KBM-7 (cell line): ENCODE measurements at places on chromosomes 2 and 18.
A peak's percentile ranks its signal among the peaks of the same experiment; 100 is the strongest.

GRCh38 chr2:240988571-240989271, 9.7 kb upstream of the SNED1 start:
- DNase-seq: no peak

DNA sequence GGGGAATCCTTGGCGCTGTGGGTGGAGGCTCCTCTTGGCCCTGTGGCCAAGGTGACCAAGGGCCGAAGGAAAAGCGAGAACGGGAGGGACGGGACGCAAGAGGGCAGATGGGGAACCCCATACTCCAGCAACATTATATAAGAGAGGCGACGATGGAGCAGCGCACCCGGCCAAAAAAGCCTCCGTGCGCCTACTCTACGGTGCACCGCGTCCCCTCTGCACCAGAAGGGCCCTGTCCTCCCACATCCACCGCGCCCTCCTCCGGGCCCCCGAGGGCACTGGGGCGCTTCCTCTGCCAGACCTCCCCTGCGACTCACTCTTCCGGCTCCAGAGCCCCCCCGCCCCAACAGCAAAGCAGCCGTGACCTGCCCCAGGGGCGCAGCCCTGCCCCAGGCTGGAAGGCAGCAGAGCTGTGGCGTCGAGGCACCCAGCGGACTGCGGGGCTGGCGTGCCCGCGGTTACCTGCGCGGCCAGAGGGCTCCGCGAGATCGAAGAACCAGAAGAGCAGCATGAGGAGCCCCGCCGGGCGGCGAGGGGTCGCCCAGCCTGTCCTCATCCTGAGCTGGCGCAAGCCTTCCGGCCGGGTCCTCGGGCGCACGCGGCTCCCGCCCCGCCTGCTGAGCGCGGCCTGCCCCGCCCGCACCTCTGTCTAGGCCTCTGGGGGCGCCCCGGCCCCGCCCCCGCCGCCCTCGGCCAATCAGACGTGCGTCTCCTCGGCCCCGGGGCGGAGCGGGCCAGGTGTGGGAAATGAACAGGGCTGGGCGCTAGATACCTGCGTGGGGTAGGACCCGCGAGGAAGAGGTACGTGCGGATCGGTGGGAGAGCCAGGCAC, 106.3 kb upstream of the CD302 start:
- DNase-seq: no peak

- no peak for DNase-seq
These were observed 137.9 kb downstream of the DOCK10 start for GRCh38 chr2:224904381-224904780.

- DNase-seq: no peak
These were observed 381.4 kb downstream of the CCDC85A start for GRCh38 chr2:56565143-56565542.

GRCh38 chr2:95052804-95053479, 27.4 kb downstream of the MAL start:
- no peak for DNase-seq

DNA sequence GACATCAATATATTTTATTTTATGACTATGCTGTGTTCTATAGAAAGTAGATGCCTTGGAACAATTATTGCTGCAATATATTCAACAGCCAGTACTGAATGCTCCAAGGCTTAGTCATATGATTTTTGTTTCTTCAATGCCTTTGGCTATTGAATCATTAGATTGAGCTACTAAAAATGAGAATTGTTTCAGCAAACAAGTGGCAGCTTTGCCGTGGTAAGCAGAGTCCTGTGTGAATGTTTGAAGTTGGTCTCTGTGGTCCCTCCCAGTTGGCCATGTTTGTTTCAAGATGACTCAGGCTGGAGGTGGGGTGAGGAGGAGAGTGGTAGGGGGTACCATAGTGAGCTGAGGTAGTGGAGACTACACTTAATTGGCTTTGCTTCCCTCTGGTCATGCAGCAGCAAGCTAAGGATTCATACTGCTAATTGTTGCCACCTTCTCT, 198.6 kb upstream of the EPAS1 start:
- DNase-seq: no peak

- DNase-seq: no peak
These were observed 56.0 kb downstream of the LIPG start for GRCh38 chr18:49617865-49618264.

GRCh38 chr2:40187054-40187453, 264.8 kb downstream of the SLC8A1 start:
- DNase-seq: no peak

GRCh38 chr18:51952844-51953243, 387.2 kb upstream of the DCC start:
- no peak for DNase-seq

- DNase-seq: no peak
These were observed 821.1 kb downstream of the TRIB2 start for GRCh38 chr2:13537771-13538349.

DNA sequence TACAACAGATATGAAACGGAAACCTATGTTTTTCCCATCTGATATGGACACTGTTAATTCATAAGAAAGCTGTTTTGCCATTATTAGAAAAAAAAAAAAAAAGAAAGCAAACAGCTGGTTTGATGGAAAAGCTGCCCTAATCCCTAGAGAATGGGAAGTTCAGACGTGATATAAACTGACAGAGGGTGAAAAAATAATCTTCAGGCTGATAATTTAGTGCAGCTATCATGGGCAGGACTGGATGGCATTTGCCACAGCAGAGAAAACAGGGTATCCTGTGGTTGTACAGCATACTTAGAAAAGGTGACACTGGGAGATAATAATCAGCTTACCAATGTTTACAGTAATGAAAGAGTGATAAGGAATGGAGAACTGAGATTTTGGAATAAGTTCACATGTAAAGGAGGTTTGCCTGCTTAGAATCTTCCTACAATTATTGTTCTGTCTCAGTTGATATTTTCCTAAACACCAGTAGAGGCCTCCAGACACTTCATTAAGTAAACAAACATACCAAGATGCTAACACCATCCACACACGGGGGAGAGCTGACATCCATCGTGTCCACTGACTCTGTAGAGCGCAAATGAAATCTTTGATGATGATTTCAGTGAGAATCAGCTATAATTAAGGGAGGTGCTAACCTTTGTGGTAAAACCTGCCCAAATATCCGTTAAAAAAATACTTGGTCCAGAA, 211.6 kb upstream of the MMADHC start:
- no peak for DNase-seq

DNA sequence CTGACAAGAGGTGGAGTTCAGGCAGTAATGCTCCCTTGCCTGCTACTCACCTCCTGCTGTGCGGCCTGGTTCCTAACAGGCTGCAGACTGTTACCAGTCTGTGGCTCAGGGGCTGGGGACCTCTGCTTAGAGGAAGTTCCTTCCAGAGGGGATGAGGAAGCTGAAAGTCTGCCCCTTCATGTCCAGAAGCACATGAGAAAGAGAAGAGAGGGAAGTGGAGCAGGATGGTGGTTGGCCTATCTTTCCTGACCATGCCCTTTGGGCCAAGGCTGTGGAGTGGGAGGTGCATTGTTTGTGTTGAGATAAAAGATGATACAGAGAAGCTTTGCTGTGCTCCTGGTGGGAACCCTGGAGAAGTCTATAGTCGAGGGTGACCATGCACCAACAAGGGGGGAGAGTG, 112.5 kb downstream of the LPIN1 start:
- peak; percentile 55 for DNase-seq

GRCh38 chr2:33130054-33130447, 183.3 kb downstream of the LTBP1 start:
- no peak for DNase-seq

DNA sequence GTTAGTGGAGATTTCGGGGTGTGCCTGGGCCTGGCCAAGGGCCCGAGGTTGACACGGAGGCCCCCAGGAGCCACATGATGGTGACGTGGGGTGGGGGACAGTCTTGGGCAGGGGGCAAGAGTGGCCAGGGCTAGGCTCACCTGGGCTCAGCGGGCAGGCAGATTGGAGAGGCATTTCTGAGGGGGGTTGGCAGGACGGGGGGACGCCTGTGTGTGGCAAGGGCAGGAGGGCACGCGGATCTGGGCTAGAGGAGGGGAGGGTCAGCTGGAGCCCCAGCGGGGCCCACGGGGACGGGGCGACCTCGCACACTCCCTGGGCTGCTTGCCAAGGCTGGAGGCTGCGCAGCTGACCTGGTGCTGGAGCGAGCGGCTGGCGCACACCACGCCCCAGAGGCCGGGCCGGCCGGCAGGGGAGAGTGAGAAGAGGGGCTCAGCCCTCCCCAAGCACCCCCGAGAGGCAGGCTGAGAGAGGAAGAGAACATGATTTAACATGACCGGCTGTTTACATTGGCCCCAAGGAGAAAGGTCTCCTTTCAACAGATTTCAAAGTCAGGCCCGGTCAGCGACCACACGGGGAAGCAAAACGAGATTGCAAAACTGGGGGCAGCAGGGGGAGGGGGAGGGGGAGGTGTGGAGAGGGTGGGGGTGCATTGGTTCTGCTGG, 38.0 kb upstream of the SNED1 start:
- DNase-seq: no peak

GRCh38 chr2:237876532-237876931, 17.1 kb downstream of the RAMP1 start:
- DNase-seq: no peak

DNA sequence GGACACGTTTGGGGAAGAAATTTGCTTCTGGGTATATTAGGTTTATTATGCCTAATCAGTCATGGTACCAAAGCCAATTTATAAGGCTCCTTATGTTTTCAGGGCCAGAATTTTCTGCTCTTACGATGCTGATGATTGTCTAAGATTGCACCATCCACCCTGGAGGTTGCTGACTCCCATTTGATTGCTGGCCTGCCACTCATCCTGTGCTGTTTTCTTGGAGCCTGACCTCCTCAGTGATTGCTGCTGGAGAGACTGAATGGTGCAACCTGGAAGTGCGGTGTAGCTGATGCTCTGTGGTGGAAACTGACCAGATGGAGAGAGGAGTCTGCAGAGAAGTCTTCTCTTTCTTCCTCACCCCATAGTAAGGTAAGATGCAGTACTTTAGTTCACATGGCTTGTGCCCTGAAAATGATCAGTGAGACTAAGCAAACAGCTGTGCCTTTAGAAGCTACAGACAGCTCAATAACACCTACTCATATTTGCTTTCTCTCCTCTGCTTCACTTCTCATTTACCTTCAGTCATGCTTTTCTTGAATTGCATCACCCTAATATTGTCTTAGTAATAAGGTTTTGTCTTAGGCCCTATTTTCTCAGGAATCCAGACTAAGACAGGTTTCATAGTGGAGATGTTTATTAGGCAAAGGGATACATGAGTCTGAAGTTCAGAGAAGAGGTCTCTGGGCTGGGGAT, 17.4 kb downstream of the ZNF24 start:
- no peak for DNase-seq

DNA sequence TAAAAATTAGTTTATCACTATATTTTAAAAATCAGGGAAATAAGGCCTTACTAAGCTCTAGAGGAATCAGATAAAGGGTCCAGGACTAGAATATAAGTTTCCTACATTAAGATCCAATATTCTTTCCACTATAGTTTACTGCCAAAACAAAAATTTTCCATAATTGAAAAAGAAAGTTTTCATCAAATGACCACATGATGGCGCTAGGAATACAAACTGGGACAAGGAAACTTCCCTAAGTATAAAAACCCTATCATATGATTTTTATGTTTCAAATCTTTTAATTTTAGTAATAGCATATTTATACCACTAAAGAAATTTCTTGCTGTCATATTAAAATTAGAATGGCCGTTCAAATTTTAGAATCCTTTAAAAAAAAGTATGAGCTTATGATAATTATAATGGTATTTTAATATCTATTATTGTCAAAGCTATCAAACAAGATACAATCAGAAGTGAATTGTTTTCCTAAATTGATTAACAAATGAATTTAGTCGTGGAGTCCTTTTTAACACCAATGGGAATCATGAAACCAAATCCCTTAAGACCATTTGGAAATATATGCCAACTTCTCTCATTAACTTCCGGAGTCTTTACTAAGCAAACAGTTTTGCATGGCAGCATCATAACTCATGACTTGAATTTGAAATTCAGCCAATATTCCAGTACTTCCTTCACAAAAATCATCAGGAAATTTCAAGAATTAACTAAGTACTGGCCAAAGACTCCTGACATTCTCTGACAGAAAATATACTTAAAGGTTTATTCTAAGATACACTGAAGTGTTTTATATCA, 70.3 kb downstream of the SCN1A start:
- DNase-seq: peak; percentile 27

GRCh38 chr2:119265693-119266066, 42.0 kb downstream of the STEAP3 start:
- DNase-seq: no peak

DNA sequence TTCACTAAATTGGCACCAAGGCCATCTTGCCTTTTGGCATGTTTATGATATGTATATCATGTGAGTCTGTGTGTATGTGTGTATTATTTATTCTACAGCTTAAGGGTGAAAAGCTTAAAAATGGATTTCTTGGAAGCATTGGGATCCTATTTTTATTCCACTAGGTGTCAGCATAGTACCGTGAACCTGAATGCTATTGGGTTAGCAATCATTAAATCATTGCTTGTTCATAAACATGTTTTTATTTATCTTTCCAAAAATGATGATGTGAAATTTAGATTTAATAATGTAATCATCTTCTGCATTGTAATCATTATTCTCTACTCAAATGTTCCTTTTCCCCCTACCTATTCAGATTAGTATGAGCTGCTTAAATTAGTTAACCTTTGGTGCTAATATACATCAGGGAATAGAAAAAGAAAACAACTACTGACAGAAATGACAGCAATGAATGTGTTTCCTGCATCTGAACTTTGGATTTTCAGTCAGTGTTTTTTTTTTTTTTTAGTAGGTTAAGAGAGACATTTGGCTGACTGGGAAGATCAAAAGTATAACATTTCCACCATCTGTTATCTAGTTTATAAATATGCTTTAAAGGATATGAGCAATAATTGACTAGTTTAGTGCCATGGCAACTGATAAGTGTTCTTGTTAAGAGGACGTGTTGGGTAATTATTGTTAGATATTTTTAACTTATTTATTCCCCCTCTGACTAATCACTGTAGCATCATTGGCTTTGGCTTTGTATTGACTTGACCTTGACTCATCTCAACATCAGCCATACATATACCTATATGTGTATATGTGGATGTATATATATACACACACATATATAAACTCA, 14.1 kb upstream of the ZSWIM2 start:
- DNase-seq: peak; percentile 65

DNA sequence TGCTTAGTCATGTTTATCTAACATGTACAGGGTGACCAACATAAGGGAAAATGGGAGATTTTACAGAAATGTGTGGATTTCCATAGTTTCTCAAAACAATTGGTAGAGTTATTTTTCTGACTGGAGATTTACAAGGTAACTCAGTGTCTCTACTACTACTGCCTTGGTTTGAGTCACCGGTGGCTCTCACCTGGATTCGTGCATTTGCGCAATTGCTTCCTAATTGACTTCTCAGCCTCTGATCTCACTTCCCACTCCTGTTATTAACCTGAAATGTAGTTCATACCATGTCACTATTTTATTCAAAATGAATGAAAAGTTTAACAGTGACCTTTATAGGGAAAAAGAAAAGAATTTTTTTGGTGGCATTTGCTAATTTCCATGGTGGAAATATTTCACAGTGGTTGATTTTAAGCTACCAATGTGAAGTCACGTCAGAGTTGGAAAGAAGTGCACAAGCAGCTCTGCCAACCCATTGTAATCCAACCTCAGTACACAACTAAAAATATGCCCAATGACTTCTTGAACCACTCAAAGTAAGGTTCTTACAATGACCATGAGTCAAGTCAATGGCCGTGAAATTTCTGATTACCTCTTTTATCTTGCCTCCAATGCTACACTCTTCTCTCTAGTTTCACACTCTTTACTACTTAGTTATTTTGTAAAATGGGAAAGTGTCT, 94.0 kb downstream of the NYAP2 start:
- no peak for DNase-seq

GRCh38 chr2:204744506-204744905, 199.2 kb downstream of the PARD3B start:
- no peak for DNase-seq

- DNase-seq: no peak
These were observed 277.1 kb downstream of the PIEZO2 start for GRCh38 chr18:10872304-10872703.

GRCh38 chr2:4291430-4291829, 588.1 kb downstream of the DCDC2C start:
- no peak for DNase-seq
